ENCODE measurements at places on chromosomes 4 and X.

DNA sequence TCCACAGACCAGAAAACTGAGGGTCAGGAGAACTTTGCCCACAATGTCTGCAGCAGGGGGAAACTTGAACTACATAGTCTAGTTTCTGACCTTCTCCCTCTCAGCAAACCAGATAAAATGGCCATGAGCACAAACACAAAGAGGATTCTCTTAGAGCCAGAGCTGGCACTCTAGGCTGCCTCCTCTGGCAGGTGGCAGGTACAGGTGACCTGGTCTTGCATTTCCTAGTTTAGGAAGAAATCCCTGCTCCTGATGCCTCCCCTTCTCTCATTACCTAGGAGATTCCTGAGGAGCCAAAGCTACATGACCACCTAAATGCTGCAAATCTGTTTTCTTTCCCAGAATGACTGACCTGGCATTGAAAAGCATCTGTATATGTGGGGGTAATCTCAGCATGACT lies 45.1 kb downstream of the ARHGEF9 start:
- peaks cover 7% of the 10 kb centered on the region for H3K4me1 ChIP-seq
- no peak overlapping the region for H3K27ac ChIP-seq
- no peak for DNase-seq
- no peaks in the 10 kb centered on the region for H3K27me3 ChIP-seq
- H3K4me3 ChIP-seq: no peak overlapping the region
- no peaks in the 10 kb centered on the region for H3K36me3 ChIP-seq

GRCh38 chr4:183638436-183638835 lies 20.5 kb downstream of the RWDD4 start:
- no peak overlapping the region for H3K4me3 ChIP-seq
- no peak for DNase-seq
- H3K27ac ChIP-seq: no peak overlapping the region
- no peaks in the 10 kb centered on the region for H3K4me1 ChIP-seq
- no peaks in the 10 kb centered on the region for H3K27me3 ChIP-seq

DNA sequence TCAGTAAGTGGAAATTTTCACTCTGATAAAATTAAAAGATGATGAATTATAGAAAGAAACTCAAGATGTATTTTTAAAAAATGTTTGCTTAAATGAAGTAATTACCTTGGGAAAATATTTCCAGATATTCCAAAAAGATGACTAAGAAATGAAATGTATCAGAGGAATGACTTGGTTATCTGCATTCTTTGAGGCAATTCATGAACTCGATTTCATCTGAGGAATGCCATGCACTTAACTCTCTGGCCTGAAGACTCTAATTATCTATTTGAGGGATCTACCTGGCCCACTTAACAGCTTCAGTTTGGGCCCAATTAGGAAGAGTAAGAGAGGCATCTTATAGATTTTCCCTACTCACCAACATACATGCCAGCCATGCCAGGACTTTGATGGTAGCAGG lies 182.3 kb downstream of the INPP4B start:
- H3K36me3 ChIP-seq: no peaks in the 10 kb centered on the region
- DNase-seq: no peak
- H3K27me3 ChIP-seq: no peaks in the 10 kb centered on the region
- no peak overlapping the region for H3K4me3 ChIP-seq

GRCh38 chr4:52296341-52296740 lies 245.2 kb downstream of the SPATA18 start:
- H3K36me3 ChIP-seq: no peaks in the 10 kb centered on the region
- no peaks in the 10 kb centered on the region for H3K27me3 ChIP-seq
- H3K27ac ChIP-seq: no peak overlapping the region
- H3K4me3 ChIP-seq: no peak overlapping the region
- DNase-seq: no peak

DNA sequence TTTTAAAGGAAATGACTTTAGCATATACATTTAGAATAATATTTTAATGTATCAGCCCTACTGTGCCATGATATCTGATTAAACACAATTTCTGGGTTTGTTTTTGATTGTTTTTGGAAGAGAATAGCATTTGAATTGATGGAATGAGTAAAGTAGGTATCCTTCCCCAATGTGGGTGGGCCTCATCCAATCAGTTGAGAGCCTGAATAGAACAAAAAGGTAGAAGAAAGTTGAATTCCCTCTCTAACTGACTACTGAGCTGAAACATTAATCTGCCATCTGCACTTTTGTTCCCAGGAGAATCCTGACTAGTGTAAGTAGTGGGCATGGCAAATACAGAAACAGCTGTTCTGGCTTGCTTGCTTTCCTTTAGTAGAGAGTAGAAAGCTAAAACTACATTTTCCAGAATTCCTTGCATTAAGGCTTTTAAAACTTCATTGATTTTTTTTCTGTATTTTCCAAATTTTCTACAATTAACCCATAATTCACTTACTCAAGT lies 9.7 kb upstream of the SEC24D start:
- no peaks in the 10 kb centered on the region for H3K27me3 ChIP-seq
- H3K4me1 ChIP-seq: no peaks in the 10 kb centered on the region
- no peak overlapping the region for H3K4me3 ChIP-seq
- no peak for DNase-seq
- no peak overlapping the region for H3K27ac ChIP-seq

GRCh38 chr4:93831716-93832496 lies 3.4 kb downstream of the ATOH1 start:
- peaks cover 37% of the 10 kb centered on the region for H3K4me1 ChIP-seq
- H3K4me3 ChIP-seq: no peak overlapping the region
- peak overlapping the region; percentile 27 for H3K27ac ChIP-seq
- H3K36me3 ChIP-seq: no peaks in the 10 kb centered on the region
- peaks cover 100% of the 10 kb centered on the region for H3K27me3 ChIP-seq

DNA sequence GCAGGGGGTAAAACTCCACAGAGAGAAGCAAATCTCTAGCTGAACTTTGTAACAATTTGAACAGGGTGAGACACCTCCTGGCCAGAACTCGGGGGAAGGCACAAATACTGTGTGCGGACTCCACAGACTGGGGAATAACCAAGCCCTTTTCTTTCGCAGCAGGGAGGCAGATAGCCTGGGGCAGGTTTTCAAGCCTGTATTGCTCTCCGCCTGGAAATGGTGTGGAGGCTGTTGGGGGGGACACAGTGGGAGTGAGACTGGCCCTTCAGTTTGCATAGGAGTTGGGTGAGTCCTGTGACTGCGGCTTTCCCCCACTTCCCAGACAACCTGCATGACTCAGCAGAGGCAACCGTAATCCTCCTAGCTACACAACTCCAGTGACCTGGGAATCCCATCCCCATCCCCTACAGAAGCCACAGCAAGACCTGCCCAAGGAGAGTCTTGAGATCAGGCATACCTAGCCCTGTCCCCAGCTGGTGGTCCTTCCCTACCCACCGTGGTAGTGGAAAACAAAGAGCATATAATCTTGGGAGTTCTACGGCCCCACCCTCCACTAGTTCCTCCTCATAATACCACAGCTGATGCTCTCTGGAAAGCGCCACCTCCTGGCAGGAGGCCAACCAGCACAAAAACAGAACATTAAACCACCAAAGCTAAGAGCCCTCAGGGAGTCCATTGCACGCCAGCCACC lies 12.9 kb upstream of the SMPX start:
- H3K4me1 ChIP-seq: no peaks in the 10 kb centered on the region
- no peaks in the 10 kb centered on the region for H3K27me3 ChIP-seq
- H3K4me3 ChIP-seq: no peak overlapping the region
- H3K27ac ChIP-seq: no peak overlapping the region
- no peaks in the 10 kb centered on the region for H3K36me3 ChIP-seq
- no peak for DNase-seq

DNA sequence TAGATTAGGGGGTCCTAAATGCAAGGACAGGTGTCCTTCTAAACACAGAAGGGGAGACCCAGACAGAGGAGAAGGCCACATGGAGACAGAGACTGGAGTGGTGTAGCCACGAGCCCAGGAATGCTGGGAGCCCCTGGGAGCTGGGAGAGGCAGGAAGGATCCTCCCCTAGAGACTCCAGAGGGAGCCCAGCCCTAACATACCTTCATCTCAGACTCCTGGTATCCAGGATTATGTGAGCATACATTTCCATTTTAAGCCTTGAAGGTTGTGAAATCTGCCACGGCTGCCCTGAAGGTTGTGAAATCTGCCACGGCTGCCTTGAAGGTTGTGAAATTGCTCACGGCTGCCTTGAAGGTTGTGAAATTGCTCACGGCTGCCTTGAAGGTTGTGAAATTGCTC lies 148.4 kb downstream of the ASMT start:
- H3K36me3 ChIP-seq: no peaks in the 10 kb centered on the region
- no peak overlapping the region for H3K27ac ChIP-seq
- H3K27me3 ChIP-seq: no peaks in the 10 kb centered on the region
- DNase-seq: no peak
- H3K4me1 ChIP-seq: no peaks in the 10 kb centered on the region
